ENCODE measurements at places on chromosomes 12 and 14. TPM values are rescaled to one million over a fixed set of nuclear protein-coding genes. Genes with fewer than 3 reads are reported as not detected.

The NOP9 gene
- total RNA-seq: 13.9 TPM

The ZFYVE26 gene
- total RNA-seq: 33.7 TPM

The NELL2 gene
- total RNA-seq: 1.1 TPM

The CATSPERB gene
- 11.5 TPM for total RNA-seq

The TAS2R14 gene
- total RNA-seq: 8.7 TPM

Measured in omental fat pad (tissue), 4 donors.